ENCODE measurements at places on chromosomes 5 and 9.

GRCh38 chr5:137392261-137392660 is 106.9 kb downstream of the SPOCK1 start:
- no peak for DNase-seq

DNA sequence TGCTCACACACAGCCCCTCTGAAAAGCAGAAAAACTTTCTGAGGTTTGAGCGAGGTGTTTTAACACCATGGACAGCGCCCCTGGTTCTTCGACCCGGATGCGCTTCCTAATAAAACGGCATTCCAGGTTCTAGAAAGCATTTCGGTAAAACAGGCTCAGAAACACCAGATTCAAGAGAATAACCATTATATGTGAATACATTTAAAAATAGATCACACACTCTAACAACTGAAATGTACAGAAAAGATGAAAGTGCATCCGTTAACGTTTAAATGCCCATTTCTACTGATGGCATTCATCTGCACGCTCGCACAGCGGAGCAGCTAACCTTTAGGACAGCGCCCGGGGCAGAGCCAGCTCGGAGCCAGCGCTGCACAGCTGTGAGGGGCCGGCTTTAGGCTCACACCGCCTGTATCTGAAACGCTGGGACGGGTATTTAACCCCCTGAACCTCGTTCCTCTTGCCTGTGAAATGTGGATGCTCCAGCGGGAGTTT is 26.3 kb upstream of the TENT4A start:
- peak; percentile 17 for DNase-seq

DNA sequence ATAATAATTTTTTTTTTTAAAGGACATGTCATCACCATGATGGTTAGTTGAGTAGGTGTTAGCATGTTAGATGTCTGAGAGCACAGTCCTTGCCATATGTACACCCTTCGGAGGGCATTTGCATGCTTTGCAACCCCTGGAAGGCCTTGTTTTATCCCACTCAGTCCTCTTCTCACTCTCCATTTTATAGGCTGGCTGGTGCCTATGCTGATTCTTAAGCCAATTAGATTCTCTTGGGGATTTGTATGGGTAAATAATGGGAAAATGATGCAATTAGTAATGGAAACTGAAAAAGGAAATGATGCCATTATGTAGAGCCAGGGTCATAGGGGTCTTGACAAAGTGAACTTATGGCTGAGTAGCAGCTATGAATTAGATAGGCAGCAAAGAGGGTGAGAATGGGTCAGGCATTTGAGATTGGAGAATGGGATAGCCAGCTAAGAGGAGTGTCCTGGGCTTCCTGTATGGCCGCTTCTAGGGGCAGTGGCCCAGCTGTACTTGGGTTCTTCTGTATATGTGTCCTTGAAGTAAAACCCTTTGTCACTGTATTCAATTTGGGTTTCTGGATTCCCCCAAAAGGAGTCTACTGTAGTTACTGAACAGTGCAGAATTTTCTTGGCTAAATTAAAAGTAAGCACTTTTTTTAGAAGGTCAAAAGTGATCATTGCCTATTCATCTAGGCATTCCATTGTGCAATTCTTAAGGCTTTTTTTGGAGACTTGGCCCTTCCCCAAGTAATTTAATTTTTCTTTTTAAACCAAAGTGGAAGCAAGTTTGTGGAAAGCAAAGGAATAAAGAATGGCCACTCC is 31.6 kb downstream of the LRRTM2 start:
- DNase-seq: no peak

DNA sequence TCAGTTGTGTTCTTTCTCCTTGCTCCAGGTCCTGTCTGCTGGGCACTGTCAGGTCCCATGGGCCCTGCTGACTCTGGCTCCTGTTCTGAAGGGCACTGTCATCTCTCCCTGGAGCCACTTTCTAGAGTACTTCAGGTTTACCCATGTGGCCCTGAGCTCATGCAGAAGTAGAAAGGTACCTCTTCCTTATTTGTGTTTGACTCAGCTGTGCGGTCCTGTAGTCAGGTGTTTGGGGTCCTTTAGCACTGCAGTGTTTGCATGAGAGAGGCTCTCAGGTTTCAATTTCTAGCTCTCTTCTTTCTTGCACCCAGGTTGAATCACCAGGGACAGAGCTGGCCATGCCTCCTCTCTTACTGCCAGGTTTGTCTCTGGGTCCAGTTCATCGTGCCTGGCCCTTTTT is 71.5 kb downstream of the HSPA4 start:
- no peak for DNase-seq

DNA sequence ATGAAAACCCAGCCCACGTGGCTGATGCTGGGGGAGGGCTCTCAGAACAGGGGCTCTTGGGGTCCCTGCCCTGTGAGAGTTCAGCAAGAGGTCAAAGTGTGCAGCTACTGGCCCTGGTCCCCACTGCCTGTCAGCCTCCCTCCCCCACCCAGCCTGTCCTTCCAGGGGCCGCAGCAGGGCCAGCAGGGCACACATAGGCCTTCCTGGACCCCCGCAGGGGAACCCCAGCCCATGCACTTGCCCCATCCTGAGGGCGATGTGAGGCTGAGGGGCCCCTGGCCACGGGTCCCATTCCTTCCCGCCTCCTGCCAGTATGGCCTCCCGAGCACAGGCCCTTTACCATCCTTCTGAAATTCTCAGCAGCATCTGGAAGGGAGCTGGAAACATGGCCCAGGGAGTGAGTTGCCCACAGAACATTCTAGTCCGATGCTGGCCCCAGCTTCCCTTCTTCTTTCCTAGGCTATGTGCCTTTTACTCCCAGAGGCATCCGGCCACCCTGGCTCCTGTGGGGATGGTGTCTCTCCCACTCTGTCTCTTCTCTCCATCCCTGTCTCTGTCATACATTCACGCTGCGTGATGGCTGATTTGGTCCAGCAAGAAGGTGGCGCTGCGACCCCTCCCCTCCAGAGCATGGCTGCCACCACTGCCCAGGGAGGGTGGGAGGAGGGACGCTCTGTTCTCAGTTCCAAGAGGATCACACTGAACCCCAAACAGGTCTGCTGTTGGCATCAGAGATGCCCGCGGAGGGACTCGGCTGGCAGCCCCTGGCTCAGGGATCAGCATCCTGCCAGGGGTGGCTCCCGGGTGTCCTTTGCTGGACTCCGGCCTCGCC is 19.6 kb downstream of the MRPL36 start:
- no peak for DNase-seq

DNA sequence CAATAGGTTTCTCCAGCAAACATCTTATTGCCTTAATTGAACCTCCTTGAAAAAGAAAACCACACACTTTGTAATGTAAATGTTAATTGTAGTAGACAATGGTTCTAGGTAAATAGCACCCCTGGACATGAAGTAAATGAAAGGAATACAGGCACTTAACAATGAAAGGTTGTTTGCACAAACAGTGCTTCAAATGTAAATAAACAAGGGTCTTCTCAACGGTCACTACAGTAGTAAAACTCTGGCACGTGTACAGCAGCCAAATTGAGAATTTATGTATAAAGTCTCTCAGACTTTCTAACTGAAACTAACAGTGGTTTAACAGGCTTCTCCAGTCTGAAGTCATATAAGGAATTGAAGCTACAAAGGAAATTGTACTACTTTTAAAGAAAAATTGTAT is 218.3 kb downstream of the MEF2C start:
- DNase-seq: no peak

GRCh38 chr9:117787746-117788145 is 83.5 kb downstream of the TLR4 start:
- DNase-seq: no peak

- DNase-seq: no peak
These were observed 338.4 kb downstream of the DNAH5 start for GRCh38 chr5:13606051-13606450.

Data from iPS DF 19.7 (cell line).